CD4-positive, alpha-beta T cell treated with Interleukin-4 for 4 hours (primary cell): ENCODE measurements at places on chromosomes 2 and 18.

DNA sequence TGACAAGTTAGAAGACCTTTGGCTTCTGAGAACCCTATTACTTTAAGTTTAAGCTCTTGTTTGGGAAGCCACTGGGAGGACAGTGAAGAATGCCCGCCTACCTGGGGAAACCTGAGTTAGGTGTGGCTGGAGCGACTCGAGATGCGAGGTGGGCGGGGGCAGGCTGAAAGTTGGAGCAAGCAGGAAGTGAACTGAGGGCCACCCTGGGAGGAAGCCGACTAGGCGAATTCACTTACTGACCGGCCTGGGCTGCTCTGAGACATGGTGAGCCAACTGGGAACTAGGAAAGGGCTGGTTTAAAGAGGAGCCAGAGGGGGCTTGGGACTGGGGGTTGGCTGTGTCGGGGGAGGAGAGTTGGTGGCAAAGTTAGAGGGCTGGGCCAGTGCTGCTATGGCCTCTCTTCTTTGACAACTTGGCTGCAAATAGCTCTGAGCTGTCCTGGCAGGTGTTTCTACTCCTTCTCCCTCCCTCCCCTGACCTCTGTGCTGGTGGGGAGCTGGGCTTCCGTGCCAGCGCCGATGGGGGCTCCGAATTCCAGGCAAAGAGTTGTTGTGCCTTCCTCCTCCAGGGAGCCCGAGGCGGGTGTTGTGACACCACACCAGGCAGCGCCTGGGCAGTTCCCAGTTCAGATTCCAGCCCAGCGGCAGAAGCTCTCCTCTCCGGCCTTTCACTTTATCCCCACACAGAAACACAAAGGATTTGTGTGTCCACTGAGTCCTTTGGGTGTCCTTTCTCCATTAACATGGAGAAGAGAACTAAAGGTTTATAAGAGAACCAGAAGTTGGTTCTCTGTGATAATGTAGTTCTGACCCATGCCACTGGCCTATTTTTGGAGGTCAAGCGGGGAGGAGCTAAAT is at the start of gene VAMP8:
VAMP8 (plus strand) TSS at position 201 of the 857 bp plus-strand sequence; CDS start at position 262, 61 bp downstream.
- DNase-seq = peak; percentile 69

DNA sequence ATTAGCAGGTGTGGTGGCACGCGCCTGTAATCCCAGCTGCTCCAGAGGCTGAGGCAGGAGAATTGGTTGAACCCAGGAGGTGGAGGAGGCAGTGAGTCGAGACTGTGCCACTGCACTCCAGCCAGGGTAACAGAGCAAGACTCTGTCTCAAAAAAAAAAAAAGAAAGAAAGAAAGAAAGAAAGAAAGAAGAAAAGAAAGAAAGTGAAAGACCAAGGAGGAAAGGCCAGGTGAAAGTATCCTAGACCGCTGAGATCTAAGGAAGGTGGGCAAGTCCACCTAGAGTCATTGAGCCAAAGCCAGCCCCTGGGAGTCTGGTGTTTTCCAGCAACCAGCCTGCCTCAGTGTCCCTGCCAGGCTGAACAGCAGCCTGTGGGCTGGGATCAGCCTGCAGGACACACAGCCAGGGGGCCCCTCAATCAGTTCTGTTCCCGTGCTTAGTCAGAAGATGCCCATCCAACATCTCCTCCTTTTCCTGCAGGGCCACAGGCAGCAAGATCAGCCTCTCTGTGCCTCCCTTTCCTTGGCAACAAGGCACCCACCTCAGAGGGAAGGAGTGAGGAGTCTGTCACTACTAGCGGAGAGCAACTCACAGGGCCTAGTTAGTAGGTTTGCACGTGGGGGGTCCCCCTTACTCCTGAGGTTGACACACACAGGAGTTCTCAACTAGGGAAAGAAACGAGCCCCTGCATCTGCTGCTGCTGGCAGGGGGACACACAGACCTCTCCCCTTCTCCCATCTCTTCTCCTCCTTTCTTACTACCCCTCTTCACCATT is 64.1 kb downstream of the SMAD7 start:
- DNase-seq = no peak

DNA sequence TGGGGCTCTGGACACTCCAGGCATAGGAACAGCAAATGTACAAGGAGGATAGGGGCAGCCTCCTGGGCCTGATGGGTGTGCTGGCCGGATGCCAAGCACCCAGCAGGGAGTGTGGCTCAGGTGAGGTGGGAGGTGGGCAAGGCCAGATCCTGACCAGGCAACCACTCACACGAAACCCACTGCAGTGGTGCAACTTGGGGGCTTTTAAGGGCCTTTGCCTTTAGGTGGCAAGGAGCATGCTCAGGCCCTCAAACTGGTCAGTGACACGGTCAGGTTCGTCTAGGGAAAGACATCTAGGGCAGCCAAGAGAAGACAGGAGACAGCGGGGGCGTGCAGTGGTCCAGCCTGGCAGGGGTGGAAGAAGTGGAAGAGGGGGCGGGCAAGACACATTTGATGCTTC is 18.4 kb upstream of the TEX51 start:
- DNase-seq = no peak

DNA sequence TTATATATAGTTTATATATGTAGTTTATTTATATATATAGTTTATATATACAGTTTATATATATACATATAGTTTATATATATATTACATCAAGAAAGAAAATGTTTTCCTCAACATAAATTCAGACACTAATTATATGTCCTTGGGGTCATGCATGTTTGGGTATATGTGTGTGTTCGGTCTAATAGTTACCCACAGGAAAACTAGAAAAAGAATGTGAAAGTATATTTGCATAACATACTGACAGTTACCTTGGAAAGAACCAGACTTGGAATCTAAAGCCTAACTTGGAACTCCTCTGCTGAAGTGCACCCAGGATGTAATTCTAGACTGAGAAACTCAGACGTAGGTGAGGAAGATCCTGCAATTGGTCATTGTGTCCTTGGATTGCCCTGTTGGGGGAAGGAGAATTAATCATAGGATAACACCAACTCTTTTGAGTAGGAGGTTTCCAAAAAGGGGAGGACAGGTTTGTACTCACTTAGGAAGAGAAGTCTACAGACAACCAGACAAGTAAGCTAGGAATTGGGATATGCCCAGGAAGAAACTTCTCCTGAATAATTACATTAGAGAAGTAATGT is 8.9 kb upstream of the SLC25A12 start:
- no peak for DNase-seq

DNA sequence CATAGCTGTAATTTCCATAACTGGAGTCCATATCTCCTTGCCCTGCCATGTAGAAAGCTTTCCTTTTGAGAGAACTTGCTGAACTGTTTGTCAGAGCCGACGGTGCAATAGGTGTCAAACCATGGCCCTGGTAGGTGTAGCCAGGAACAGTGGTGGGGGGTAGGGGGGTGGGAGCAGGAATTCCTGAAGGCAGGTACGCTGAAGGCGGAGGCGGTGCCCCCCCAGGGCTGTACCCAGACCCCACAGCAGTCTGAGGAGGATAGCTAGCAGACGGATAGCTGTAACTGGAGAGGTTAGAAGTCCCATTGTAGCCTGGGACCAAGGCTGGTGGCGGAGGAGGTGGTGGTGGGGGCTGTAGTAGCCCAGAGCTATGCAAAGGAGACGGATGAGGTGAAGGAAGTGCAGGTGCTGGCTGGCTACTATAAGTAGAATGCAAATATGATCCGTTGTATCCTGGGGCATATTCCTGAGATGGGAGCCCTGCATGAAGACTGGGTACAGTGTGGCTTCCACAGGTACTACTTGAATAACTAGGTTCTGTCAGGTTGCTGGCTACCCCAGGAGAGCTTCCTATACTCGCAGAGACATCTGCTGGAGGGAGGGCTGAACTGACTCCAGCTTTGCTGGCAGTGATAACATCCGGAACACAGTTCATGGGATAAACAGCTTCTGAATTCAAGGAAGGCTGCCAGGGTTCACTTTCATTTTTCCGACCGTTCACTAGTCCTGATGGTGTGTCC is 124.8 kb downstream of the FIGN start:
- no peak for DNase-seq

DNA sequence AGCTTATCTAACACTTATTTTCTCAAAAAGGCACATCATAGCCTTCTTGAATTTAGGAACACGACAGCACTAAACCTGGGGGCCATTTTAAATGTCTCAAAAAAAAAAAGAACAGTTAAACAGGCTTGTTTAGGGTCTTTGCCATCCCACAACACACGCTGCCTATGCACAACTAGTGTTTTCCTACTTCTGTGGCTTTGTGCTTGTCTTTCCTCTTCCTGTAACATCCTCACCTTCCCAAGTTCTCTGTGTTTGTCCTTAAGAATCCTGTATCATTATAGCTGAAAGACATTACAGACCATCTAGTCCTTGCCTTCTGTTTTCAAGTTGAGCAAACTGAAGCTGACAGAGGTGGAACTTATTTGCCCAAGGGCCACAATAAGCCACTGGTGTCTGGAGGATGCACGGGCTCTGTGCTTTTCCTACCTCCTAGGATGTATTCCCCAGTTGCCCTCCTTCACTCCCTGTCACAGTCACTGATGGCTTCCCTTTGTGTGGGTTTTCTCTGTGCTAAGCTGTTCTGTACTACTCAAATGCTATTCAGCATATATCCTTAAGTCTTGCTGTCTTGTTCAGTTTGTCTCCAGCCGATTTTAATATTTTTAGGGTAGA is 22.6 kb downstream of the SNRPD1 start:
- DNase-seq = no peak

DNA sequence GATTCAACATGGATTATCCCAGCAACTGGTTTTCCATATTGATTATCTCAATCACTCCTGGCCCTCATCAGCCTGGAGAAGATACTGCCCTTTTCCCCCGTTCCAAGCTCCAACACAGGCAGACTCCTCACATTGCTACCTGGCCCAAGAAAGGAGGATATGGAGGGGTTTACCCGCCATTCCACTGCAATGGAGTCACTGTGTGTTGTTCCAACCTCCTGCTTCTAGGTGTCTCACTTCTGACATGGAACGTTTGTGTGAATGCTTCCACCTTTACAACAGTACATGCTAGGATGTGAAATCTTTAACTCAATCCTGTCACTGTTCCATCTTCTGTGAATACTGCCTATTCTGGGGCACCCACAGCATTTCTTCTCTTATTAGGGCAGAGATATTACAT is 36.7 kb downstream of the RMP24 start:
- no peak for DNase-seq

DNA sequence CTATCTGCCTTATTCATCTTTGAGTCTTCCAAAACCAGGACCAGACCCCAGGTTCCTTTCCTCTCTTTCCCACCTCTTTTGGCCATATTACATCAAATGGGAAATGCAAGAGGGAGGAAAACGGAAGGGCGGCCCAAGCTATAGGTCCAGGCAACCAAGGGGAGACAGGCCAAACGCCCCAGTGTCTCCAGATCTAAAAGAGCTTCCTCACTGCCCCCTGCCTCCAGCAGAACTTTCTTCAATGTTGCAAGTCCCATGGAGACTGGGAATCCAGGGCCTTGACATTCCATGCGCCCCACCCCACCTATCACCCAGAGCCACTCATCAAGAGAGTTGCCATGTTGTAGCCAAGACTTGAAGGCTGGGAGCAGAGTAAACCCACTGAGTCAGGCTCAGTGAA is 15.4 kb downstream of the TNS1 start:
- DNase-seq = no peak

DNA sequence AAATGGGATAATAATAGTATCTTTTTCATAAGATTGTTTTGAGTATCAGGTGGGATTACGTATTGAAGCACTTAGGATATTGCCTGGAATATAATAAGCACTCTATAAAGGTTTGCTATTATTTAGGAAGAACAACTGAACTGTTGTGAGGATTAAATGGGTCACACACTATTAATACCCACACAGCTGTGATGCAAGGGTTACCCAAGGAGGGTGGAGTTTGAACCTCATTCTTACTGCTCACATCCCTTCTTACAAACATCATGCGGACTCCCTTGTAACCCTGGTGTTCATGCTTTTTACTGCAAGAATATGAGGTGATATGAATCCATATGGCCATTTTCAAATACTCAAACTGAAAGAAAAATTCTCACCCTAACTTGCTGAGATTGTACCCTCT is 113.5 kb downstream of the KCTD1 start:
- DNase-seq = no peak

DNA sequence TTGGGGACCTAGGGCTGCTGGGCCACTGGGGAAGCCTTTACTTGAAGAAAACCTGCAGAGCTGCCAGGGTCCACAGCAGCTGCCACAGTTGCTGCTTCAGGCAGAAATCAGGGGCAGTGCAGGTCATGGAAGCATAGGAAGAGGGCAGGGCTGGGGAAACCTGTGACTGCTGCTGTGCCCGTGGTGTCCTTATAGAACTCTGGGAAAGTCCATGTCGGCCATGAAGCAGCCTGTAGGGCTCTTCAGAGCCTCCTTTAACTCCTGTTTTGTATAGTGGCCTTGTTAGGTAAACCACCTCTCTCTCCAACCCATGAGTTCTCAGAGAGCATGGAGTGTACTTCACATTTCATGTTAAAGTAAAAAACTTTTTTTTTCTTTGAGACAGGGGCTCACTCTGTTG is 62.1 kb downstream of the SMAD4 start:
- DNase-seq = no peak

- no peak for DNase-seq
Measured at GRCh38 chr2:48414196-48414595, 115.8 kb upstream of the STON1 start.

DNA sequence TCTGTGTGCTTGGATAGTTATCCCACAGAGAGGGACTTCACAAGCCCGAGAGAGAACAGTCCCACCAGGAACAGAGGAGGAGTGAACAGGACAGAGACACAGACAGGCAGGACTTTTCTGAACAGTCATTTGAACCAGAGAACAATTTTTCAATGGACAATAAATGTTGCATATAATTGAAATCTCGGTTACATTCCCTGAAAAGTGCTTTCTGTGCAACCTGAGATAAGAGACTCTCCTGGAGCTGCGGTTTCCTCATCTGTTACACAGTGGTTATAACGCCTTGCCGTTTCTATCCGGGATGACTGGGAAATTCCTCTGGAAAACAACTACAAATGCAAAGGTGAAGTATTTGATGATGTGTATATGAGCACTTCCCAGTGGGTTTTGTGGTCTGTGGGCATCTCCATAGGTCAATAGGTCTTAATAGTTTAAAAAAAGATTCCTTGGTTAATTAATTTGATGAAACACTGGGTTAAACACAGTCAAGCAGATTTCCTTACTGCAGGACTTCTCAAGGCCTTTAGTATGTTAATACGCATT is 87.2 kb upstream of the HPCAL1 start:
- DNase-seq = no peak

- DNase-seq = peak; percentile 55
Measured at GRCh38 chr2:24083567-24084385, 858 bp downstream of the TP53I3 start.

DNA sequence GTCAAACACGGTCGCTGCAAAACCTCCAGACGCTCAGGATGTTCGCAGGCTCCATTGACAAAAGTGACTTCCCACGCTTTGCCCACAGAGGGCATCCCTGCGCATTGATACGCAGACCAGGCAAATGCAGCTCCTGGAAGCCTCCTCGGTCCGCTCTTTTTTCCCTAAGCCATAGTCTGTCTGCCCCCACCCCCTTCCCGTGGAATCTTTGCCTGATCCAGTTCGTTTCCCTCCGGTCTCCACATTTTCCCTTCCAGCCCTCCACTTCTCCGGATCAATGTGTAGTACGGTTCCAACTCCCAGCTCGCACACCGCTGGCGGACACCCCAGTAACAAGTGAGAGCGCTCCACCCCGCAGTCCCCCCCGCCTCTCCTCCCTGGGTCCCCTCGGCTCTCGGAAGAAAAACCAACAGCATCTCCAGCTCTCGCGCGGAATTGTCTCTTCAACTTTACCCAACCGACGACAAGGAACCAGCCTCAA is at the start of gene DCC:
DCC (plus strand) TSS at position 307 of the 481 bp plus-strand sequence. CDS start 591 bp downstream, outside the sequence.
- DNase-seq = no peak
